ENCODE measurements at places on chromosomes 4 and X. TPM values are rescaled to one million over a fixed set of nuclear protein-coding genes. Genes with fewer than 3 reads are reported as not detected.

The CHRDL1 gene
- total RNA-seq, result 24.4 TPM

The SSX1 gene
- not detected for total RNA-seq

The NONO gene
- 237 TPM for total RNA-seq

The HMX1 gene
- 0.18 TPM for total RNA-seq

The FGFR3 gene
- total RNA-seq, result 6.5 TPM

The SLC6A14 gene
- not detected for total RNA-seq

The MAOB gene
- total RNA-seq, result 1.7 TPM

The BGN gene
- total RNA-seq, result 7.9 TPM

The TXK gene
- 0.27 TPM for total RNA-seq

The ZBED1 gene
- 28.4 TPM for total RNA-seq

The RRAGB gene
- total RNA-seq, result 54.9 TPM

The RWDD4 gene
- total RNA-seq, result 18.1 TPM

The CYBB gene
- 10.3 TPM for total RNA-seq

The RAB41 gene
- not detected for total RNA-seq

The BLTP1 gene
- total RNA-seq, result 244 TPM

The ITGB1BP2 gene
- total RNA-seq, result 3.0 TPM

The CFAP47 gene
- 6.8 TPM for total RNA-seq

The SYNPO2 gene
- 8.8 TPM for total RNA-seq

The HERC5 gene
- total RNA-seq, result 1.00 TPM

The CCDC160 gene
- total RNA-seq, result 2.7 TPM

The GPRASP3 gene
- total RNA-seq, result 33.4 TPM

The DMD gene
- total RNA-seq, result 179 TPM

The OPRPN gene
- not detected for total RNA-seq

The MAP7D3 gene
- 4.7 TPM for total RNA-seq

The UNC5C gene
- total RNA-seq, result 114 TPM

The LAMP2 gene
- total RNA-seq, result 48.3 TPM

The TDO2 gene
- total RNA-seq, result not detected

The HDAC6 gene
- 85.7 TPM for total RNA-seq

The ITIH6 gene
- total RNA-seq, result not detected

The SLC34A2 gene
- total RNA-seq, result 0.54 TPM

The SPP1 gene
- total RNA-seq, result 196 TPM

The UCP1 gene
- total RNA-seq, result not detected

The GLRA3 gene
- total RNA-seq, result 8.1 TPM

The NDNF gene
- 64.3 TPM for total RNA-seq

Data from cerebellum (tissue), 4 donors.